ENCODE measurements at places on chromosomes 12 and 14.

GRCh38 chr14:89160437-89160836 is 256.6 kb downstream of the FOXN3 start:
- no peak for DNase-seq

DNA sequence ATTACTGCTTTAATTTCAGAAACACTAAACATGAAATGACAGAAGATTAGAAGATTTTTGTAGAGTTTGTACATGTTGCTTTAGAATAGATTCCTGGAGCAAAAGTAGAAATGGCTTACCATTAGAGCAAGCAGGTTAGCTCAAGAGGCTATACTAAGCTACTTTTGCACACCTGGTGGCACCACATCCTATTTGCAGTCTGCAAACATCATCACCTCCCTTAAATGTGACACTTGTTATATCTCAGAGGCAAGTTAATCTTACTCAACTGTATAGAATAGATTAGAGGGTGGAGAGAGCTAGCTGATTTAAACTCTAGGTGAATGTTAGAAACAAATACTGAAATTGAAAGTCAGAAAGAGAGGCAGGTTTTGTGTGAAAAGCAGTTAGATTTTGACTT is 30.7 kb upstream of the OR4E1 start:
- DNase-seq: no peak

- DNase-seq: no peak
These were observed 53.2 kb downstream of the KCNK10 start for GRCh38 chr14:88269806-88270420.

- DNase-seq: no peak
These were observed 688 bp downstream of the C12orf71 start for GRCh38 chr12:27081668-27082111.

DNA sequence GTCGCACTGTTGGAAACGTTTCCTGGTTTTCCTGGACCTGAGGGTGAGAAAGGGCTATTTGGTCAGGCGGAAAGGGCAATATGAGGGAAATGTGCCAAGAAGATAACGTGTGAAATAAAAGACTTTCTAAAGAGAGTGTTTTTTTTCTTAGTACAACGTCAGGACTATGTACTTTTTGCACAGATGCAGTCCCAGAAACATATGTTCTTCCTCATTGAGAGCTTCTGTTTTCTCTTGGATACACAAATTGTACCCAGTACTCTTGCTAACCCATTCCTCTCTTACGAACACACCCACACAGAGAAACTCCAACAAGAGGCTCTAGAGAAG is 669 bp upstream of the PKP2 start:
- no peak for DNase-seq

DNA sequence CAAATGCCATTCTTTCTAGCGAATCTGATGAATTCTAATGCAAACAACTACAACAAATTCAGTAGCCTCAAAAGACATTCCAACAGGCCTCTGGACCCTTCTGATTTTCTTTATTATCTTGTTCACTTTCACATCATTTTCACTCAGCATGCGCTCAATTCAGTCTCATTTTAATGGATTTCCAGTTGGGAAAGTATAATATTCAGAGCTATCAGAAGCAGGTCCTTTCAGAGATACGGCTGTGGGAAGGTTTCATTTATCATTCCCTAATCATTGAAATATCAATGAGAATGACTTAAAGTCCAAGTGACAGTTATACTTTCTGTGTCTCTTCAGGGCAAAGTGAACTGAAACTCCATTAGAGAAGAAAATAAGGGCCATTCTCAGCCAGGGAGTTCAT is 1083.7 kb upstream of the FLRT2 start:
- DNase-seq: no peak

GRCh38 chr14:49879646-49880204 is 13.2 kb upstream of the ARF6 start:
- DNase-seq: peak; percentile 45

- DNase-seq: no peak
These were observed 22.3 kb upstream of the MGP start for GRCh38 chr12:14907953-14908352.

DNA sequence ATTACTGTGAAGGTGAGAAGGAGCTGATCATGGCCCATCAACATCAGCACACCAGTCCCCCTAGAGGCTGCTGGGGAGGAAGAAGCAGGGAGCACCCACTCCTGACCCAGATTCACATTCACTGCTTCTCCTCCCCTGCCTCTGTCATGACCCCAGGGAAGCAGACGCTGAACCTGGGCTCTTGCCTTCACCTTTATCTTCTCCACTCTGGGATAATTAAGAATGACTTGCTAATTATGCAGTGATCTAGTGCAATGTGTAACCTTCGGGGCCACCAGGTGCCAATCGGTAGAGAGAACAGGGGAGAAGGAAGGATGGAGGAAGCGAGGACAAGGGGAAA is 44.4 kb upstream of the IQSEC3 start:
- no peak for DNase-seq

- DNase-seq: no peak
These were observed 16.8 kb downstream of the MTA1 start for GRCh38 chr14:105436402-105436801.

DNA sequence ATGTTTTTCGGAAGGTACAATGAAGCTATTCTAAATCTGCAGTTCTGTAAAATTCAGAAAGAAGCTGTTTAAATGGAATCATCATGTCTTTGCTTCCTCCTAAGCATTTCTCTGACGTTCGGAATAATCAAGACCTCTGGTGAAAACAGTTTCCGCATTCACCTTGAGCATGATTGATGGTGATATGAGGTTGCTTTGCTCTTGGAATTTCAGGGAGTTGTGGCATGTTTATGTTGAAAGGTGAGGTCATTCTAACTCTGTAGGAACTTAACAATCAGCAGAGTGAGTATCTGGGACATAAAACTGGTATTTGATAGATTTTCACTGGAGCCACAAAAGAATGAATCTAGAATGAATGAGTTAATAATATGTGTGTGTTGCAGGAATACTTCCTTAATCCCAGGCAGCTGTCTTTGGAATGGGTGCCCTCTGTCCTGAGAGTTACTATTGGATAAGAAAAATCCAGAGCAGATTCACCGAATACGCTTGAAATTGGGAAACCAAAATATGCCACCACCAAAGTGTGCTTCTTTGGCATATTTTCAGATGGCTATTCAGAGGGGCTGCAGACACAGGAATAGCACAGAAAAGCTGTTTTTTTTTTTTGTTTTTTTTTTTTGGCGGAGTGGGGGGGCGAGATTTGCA is 599.1 kb downstream of the CCER1 start:
- DNase-seq: no peak

DNA sequence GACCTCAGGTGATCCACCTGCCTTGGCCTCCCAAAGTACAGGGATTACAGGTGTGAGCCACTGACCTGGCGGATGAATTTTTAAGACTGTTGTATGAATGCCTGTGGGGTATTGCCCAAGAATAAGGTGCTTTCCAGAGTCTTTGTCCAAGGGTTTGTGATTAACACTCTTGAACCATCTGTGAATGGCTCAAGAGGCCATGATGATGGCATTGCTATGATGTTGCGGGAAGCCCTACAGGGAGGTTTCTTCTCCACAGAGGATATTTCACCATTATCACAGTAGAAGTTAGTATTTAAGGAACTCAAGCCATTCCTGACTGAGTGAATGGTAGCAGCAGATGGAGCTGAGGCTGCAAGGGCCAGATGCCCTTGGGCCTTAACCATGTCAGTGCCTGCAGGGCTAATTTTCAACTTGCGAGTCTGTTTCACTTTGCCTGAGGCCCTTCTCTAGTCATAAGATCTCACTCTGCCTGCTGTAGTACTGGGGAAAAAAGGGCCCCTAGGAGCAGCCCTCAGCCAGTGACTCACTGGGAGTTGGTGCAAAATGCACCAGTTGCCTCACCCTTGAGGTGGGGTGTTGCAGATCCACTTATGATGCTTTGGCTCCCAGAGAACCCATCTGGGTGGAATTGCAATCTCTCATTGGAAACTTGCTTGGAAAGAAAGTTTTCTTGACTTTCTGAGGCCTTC is 108.6 kb upstream of the FLRT2 start:
- DNase-seq: no peak

DNA sequence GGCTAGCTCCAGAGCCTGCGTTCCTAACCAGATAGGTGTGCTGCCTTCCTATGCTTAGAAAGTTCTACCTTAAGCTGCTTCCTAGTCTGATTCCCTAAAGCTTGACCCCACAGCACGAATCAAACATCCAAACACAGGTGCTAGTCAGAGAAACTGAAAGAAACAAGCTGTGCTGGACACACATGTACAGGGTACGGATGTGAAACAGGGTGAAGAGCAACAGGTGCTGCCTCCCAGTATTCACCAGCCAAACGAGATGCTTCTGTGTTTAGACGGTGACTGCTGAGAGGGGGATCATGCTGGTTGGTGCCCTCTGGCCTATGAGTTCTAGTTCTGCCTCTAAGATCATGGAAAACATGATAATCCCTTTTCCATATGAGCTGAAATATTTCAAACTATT is 105.3 kb downstream of the GRIP1 start:
- no peak for DNase-seq

- DNase-seq: no peak
These were observed 43.1 kb upstream of the PSMC1 start for GRCh38 chr14:90213099-90213748.

DNA sequence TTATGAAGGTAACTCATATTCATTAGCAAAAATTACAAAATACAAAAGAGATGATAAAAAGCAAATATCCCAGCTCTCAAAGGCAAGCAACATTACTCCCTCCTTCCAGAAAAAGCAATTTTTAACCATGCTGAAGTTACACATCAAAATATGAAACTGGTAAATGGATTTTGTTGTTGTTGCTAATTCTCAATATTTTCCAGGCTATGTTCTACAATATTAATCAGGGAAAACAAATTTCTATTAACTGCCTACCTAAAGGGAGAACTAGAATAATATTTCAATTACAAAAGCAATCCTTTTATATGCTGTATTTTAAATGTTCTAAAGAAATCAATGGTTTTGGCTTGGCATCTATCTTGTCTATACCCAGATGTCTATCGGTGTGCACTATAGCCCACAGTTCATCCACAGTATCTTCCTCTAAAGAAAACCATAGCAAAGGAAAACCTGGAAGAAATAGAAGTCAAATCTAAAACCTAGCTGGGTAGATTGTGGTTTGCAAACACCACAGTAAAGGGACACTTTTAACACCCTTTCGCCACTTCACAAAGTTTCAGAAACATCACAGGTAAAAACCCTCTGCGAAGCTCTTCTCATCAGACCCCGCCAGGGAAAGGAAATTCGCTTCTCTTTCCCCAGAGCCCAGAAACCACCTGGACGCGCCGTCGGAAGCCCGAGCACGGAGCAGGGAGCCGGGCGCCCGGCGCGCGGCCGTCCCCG is 32.0 kb downstream of the TC2N start:
- no peak for DNase-seq

DNA sequence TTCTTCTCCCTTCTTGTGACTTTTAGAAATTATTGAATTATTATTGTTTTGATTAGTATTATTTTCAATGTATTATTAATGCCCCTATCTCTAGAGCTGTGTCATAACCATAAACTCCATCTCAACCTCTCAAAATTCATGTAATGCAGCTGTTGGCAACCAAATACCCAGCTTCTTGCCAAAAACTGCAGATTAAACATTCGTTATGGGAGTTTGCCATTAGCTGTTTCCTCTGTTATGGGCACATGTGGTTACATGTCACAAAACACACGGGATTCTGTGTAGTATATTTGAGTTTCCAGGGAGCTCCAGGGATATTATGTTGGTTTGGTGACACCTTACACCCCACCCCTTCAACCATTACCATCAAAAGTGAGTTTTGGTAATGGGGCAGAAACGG is 2.8 kb upstream of the ALX1 start:
- no peak for DNase-seq

DNA sequence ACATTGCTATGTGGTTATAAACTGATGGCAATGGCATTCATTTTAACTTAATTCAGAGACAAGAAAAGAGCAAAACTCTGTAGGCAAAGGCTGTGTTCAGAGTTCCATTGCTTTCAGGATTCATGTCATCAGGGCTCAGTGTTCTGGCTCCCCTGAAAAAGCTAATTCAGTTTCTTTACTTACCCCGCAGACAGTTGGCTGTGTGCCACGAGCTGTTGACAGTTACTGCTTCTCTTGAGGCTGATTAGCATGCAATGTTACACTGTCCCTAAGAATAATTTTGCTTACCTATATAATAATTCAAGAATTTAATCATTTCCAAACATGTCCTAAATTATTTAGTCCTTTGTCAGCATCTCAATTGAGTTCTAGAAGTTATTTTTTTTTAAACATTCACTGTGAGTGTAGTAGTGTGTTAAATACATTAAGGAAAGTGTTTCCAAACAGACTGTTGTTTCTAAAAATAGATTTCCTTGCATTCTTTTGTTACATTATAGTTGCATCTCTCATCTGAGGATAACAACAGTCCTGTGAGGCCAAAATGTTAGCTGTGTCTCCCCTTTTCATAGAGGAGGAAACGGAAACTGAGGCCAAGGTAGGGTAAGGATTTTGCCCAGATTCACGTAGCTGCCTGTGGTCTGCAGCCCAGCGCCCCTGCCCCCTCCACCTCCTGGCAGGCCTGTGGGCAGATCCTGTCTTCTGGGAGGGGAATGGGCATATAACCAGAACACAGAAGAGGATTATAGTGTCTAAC is 98.6 kb downstream of the PELI2 start:
- no peak for DNase-seq

GRCh38 chr12:15688838-15689625 is 100.2 kb downstream of the EPS8 start:
- no peak for DNase-seq

- no peak for DNase-seq
These were observed 8.9 kb downstream of the RBMS2 start for GRCh38 chr12:56530390-56531055.

DNA sequence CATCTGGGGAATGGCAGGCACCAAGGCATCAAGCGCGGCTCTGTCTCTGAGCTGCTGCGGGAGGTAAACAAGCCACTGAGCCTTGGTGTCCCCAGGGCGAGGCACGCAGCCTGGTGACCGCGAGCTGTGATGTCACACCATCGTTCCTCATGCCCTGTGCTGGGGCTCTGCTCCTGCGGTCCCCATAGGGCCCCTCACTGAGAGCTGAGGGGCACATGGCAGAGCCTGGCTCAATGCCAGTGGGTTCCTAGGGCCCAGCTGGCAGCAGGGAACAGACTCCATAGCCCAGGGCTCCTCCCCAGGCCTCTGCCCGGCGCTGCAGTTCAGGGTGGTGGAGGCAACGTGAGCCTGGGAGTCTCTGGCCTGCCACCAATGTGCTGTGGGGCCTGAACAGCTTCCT is 22.6 kb downstream of the CHGA start:
- no peak for DNase-seq

DNA sequence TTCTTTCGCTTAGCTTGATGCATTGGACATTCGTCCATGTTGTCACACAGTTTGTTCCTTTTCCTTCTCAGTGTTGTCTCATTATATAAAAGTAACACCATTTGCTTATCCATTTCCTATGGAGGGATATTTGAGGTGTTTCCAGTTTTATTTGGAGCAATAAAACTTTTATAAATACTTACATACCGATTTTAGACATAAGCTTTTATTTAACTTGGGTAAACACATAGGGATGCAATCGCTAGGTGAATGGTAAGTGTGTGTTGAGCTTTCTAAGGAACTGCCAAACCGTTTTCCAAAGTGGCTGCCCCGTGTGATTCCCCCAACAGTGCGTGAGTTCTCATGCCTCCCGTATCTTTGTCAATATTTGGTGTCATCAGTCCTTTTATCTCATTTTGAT is 95.2 kb upstream of the DYNC1H1 start:
- no peak for DNase-seq

- DNase-seq: no peak
These were observed 18.9 kb upstream of the HAL start for GRCh38 chr12:96014943-96015599.
